ENCODE measurements at places on chromosomes 12 and 14.

GRCh38 chr12:54716261-54716660, 68.1 kb upstream of the DCD start:
- DNase-seq = no peak

GRCh38 chr14:94370524-94370910, 17.9 kb downstream of the SERPINA1 start:
- DNase-seq = no peak

DNA sequence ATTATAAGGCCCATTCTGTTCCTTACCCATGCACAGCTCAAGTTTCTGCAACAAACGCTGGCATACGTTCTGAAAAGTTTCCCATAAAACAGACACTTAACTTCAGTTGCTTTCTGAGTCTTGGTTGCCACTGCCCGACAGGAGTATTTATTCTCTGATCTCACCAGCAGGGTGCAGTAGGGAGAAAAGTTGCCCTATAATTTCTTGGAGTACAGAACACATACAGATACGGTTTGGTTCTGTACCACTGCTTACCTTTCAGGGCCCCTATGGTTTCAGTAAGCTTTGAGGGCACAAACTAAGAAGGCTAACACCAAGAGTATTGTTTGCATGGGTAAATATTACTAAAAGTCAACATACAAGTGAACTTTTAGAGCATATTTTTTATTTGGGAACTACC, 77.9 kb downstream of the SPATA7 start:
- DNase-seq = no peak

DNA sequence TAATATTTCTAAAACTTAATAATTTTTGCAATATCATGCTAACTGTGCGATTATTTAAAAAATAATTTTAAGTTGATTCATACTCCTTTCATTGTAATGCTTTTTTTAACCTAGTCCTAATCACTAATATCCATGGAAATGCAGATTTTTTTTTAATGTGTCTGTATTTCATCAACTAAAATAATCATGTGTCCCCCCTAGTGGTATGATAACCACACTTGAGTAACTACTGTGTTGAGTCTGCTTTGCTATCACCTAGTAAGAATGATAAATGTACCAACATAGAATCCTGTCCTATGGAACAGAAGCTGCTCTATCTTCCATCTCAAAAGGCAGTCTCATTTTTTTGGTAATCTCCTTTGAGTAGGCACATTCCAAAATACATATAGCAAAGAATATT, 19.1 kb upstream of the SYNE2 start:
- no peak for DNase-seq

GRCh38 chr12:20490213-20490612, 121.9 kb downstream of the PDE3A start:
- DNase-seq = no peak

DNA sequence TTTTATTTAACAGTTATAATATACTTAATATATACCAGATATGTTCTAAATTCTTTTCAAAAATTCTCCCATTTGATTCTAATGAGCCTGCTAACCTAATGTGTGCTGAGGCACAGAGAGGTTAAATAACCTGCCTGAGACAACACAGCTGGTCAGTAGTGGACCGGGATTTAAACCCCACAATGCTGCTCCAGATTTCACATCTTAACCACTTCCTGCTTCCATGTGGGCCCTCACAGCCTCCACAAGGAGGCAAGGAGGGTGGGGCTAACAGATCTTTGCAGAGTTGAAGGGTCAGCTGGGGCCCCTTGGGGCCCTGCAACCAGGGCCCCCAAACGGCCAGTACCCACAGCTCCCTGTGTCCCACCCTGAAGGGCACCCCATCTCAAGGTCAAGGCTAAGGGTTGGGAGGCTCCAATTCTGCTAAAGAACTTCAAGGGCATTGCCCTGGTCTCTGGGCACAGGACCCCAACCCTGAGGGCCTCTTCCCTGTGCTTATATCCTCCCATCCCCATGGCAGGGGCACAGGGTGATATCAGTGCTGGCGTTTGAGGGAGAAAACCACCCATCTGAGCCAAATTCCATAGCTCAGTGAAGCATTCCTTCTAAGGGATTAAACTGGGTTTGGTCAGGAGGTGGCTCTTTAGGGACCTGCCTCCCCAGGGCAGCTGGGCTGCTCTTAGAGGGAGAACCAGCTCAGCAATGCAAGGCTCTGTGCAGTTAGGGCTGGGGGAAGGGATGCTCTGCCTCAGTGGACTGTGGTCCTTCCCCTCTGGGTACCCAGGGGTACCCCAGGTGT, 2.2 kb downstream of the KRT80 start:
- no peak for DNase-seq

GRCh38 chr12:68786929-68787328, 21.0 kb upstream of the MDM2 start:
- DNase-seq = no peak

- DNase-seq = peak; percentile 39
Observed at GRCh38 chr12:57816855-57817151, 1.7 kb downstream of the AVIL start.

GRCh38 chr12:27502021-27502435, 22.0 kb upstream of the PPFIBP1 start:
- DNase-seq = no peak

- DNase-seq = no peak
Observed at GRCh38 chr14:103213331-103213730, 90.1 kb downstream of the TNFAIP2 start.

- DNase-seq = no peak
Observed at GRCh38 chr12:127360580-127360979, 906.4 kb upstream of the TMEM132C start.
